Fibroblast of lung (primary cell): ENCODE measurements at places on chromosomes 7 and 10. TPM values are rescaled to one million over a fixed set of nuclear protein-coding genes. Genes with fewer than 3 reads are reported as not detected.

DNA sequence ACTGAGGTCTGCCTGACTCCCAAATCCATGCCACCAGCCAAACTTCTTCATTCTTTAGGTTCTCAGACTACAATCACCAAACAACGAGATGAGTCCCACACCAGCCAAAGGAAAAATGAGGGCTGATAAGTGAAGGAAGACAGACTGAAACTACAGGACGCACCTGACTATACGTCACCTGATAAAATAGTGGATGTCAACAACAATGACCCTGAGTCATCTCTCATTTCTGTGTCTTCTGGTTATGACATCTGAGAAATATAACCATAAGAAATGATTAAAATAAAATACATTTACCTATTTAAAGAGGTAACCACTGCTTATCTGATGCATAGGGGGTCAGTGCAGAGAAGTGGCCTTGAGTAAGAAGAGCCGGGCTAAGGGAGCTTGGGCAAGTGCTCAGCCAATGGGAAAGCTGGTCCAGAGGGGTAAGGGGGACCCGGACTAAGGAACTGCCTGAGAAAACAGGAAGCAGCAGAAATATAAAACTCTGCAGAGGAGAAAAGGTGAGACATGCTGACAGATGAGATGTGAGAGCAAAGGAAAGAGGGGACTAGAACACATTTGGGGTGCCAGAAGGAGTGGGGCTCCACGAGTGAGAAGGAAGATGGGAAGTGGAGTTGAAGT, 51.8 kb downstream of the HIPK2 start:
- no peak overlapping the region for H3K27ac ChIP-seq
- no peak overlapping the region for H3K4me3 ChIP-seq
- H3K4me1 ChIP-seq = peaks cover 24% of the 10 kb centered on the region
- no peaks in the 10 kb centered on the region for H3K27me3 ChIP-seq

DNA sequence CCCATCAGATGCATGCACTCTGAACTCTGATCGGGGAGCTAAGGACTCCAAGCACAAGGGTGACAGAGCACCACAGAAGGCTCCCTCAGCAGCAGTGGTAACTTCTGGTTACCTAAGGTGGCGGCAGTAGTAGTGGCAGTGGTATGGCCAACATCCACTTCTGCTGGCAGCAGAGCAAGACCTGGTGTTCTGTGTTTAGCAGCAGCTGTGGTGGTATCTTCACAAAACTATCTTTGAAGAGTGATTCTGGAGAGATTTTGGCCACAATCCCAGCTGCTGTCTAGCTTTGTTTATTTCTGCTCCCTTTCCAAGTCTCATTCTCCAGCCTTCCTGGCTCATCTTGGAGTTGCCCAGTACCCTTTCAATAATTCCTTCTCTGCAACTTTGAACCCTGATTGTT, 102.4 kb upstream of the LRGUK start:
- no peak overlapping the region for H3K4me3 ChIP-seq
- no peak overlapping the region for H3K27ac ChIP-seq
- no peaks in the 10 kb centered on the region for H3K36me3 ChIP-seq
- peak; percentile 45 for DNase-seq
- no peaks in the 10 kb centered on the region for H3K4me1 ChIP-seq

- H3K4me3 ChIP-seq = no peak overlapping the region
- peak; percentile 61 for DNase-seq
- H3K4me1 ChIP-seq = peaks cover 2% of the 10 kb centered on the region
- no peaks in the 10 kb centered on the region for H3K27me3 ChIP-seq
- no peak overlapping the region for H3K27ac ChIP-seq
- H3K36me3 ChIP-seq = no peaks in the 10 kb centered on the region
These were observed 6.8 kb upstream of the CSTF2T start for GRCh38 chr10:51706225-51706624.

GRCh38 chr10:127848226-127848625, 44.5 kb downstream of the CLRN3 start:
- no peaks in the 10 kb centered on the region for H3K27me3 ChIP-seq
- no peak for DNase-seq
- H3K4me3 ChIP-seq = no peak overlapping the region

- no peaks in the 10 kb centered on the region for H3K4me1 ChIP-seq
- H3K27me3 ChIP-seq = no peaks in the 10 kb centered on the region
- no peak overlapping the region for H3K27ac ChIP-seq
- no peak overlapping the region for H3K4me3 ChIP-seq
These were observed 404.8 kb upstream of the PHF14 start for GRCh38 chr7:10568891-10569290.

NUTM2A gene
- 0.17 and 0.51 TPM in 2 replicates for total RNA-seq

HTRA1 gene
- 109 and 198 TPM in 2 replicates for total RNA-seq
